ENCODE measurements at places on chromosomes 2 and 18.

DNA sequence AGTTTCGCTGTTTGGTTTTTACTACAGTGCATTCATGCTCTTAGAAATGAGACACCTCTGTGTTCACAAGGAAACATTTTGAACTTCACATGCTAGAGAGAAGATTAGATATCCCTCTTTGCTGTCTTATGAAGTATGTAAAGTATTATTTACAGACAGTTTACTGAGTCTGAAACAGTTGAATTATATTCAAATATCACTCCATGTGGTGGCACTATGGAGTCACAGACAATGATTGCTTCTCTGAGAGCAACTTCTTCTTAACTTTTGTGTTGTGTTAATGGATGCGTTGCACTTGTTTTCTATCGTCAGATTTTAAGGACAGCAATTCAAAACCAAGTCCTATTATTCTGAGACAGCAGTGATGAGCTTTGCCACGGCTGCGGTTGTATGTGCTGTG lies 823.6 kb downstream of the GALR1 start:
- DNase-seq = peak; percentile 4

DNA sequence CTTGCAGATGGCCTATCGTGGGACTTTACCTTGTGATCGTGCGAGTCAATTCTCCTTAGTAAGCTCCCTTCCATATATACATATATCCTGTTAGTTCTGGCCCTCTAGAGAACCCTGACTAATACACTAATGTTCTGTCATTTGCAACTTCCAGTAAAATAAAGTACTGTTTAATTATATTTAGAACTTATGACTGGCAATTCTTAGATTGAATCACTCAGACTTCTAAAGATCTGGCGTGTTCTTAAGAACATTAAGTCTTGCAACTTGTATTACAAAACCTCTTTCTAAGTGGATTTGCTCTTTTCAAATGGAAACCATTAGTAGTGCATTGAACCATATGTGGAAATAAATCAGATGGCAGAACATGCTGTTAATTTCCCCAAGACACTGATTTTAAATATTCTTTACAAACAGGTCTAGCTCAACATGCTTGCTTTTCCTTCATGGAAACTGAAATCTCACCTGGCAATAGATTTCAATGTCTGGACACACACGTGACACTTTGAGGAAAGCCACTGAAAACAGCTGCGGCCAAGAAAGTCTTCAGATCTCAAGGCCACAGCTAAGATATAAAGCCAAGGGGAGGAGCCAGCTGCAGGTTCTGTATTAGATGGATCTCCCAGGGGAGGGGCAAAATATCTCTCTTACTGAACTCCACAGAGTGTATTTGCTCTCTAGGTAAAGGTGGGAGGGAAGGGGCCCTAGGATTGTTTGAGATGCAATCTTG lies 50.6 kb downstream of the PMAIP1 start:
- no peak for DNase-seq

DNA sequence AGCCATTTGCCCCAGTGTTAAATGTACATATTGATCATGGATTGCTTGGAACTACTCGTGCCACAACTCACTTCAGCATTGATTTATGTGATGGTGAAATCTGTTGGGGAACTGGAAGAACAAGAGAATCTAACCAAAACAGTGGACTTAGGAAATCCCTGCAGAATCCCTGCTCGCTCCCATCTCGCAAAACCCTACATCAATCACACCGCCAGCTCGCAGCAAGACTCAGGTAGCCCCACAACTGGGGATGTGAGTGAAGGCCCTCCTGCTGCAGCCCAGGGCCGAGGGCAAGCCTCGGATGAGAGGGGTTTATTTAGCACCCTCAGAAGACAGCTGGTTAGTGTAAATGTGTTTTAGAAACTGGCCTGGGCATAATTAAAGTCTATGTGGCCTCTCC lies 171.6 kb downstream of the ANAPC1 start:
- DNase-seq = no peak

DNA sequence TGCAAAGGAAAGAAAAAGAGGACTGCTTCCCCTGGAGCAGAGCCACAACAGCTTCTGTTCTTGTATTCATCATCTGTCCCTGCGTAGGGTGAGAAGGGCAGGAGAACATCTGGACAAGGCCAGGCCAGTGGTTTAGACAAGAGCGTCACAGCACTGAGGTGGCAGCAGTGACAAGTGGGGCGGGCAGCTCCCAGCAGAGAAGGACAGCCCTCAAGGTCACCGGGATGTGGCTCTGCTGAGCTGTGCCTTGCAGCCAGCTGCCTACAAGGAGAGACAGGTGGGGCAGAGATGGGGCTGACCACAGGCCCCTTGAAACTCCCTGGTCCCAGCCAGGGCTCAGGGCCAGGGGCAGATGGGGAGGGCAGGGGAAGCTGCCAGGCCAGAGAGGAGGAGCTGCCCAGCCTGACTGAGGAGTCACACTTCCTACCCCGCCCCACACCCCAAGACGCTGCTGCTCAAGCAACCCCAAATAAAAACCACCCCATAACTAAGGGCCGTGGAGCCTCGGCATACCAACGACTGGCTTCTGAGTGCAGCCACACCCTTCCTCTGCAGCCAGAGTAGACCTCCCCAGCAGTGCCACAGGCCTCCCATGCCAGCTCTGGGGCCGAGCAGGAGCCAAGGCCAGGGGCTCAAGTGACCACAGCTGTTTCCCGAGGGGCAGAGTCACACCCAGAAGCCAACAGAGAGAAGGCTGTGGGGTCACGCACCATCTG lies 5.4 kb downstream of the RAB11FIP5 start:
- peak; percentile 46 for DNase-seq

GRCh38 chr2:127155947-127156346 lies 49.0 kb upstream of the BIN1 start:
- DNase-seq = no peak

DNA sequence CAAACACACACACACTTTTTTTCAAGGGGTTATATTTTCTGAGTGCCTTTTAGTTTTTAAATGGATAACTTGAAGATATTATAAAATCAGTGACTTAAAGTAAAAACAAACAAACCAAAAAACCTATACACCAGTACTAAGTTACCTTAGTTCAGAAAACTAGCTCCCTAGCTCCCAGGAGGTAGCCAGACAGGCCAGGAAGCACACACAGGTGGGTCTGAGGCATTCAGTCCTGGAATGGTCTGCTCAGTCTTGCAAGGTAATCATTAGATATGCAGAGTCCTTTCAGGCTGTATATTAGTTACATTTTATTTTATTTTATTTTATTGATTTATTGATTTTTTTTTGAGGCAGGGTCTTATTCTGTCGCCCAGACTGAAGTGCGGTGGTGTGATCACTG lies 10.7 kb upstream of the DYNC2LI1 start:
- DNase-seq = no peak

- DNase-seq = no peak
Measured at GRCh38 chr2:31238906-31239592, 5.1 kb downstream of the EHD3 start.

DNA sequence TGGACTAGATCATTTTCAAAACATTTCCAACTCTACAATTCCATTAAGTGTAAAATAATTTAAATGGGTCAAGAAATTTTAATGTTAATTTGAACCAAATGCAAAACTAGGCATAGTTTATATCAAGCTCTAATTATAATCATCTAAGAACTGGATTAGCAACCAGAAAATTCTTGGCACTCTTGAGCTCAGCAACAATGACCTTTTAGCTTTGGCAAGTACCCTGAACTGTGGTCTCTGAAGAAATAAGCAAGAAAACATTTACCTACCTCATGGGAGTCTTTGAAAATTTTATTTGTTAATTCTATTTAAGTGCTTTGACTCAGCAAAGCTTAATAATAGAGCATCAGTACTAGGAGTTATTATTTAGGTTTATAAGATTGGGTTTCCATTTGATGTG lies 313.2 kb downstream of the SATB2 start:
- DNase-seq = no peak

GRCh38 chr2:153143540-153143939 lies 335.0 kb downstream of the RPRM start:
- no peak for DNase-seq
